ENCODE measurements at places on chromosomes 1 and 21.

DNA sequence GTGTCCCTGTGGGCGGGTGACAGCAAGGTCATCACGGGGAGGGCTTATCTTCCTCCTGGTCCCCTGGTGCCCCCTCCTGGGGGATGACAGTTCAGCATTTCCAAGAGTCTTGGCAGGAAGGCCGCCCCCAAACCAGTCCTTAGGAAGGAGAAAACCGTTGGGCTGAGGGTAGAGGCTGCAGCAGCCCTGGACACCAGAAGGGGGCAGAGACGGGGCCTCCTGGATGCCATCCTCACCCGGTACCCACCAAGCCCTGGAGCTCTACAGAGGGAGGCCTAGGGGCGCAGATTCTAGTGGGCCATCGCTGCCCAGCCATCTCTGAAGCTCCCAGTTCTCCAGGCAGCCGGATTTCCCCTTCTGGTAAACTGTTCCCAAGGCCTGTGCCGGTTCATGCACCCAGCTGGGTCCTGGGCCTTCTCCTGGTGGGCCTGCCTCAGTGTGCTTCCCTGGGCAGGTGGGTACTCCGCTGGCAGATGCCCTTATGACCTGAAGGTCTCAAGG is 14.8 kb upstream of the ZNF669 start:
- DNase-seq = no peak

- no peak for DNase-seq
Observed at GRCh38 chr1:168320149-168320548, 39.5 kb downstream of the TBX19 start.

- DNase-seq = no peak
Observed at GRCh38 chr1:67441183-67441582, 11.0 kb upstream of the SERBP1 start.

DNA sequence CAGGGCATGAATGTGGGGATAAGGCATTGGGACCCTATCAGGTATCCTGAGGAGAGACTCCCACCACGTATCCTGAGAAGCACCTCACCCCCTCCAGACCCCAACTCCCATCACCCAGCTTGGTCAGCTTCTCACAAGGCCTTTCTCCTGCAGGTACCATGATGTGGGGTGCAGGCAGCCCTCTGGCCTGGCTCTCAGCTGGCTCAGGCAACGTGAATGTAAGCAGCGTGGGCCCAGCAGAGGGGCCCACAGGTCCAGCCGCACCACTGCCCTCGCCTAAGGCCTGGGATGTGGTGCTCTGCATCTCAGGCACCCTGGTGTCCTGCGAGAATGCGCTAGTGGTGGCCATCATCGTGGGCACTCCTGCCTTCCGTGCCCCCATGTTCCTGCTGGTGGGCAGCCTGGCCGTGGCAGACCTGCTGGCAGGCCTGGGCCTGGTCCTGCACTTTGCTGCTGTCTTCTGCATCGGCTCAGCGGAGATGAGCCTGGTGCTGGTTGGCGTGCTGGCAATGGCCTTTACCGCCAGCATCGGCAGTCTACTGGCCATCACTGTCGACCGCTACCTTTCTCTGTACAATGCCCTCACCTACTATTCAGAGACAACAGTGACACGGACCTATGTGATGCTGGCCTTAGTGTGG is 1.3 kb downstream of the GPR3 start:
- DNase-seq = no peak

DNA sequence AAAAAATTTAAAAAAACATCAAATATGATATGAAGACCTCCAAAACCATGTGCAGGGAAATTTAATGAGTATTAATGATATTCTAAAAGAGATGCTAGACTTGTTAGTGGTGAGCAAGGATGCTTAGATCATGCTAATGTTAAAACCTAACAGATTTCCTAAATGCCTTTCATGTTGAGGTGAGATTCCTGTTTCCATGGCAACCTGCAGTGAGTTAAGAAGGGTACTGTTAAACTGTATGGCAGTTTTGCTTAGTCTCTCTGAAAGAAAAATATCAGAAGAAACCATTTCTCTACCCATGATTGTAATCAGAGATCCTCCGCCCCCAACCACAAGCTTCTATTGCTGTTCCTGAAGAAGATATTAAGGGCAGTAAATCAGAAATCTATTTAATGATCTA is 321.6 kb upstream of the LRRC7 start:
- no peak for DNase-seq
